ENCODE measurements at places on chromosomes 7 and 10. TPM values are rescaled to one million over a fixed set of nuclear protein-coding genes. Genes with fewer than 3 reads are reported as not detected.

Gene ABCC2
- total RNA-seq, result 0.83 TPM

Gene PDE6C
- total RNA-seq, result not detected

Gene TET1
- total RNA-seq, result 1.8 TPM

Gene OR6B1
- total RNA-seq, result not detected

Gene GRM3
- total RNA-seq, result not detected

Gene SH2B2
- 3.0 TPM for total RNA-seq

Gene FLNC
- total RNA-seq, result 4.2 TPM

Gene CHST3
- total RNA-seq, result 27.0 TPM

Gene LIPF
- not detected for total RNA-seq

Gene ASAH2
- 2.2 TPM for total RNA-seq

Gene COL17A1
- 3,130 TPM for total RNA-seq

Gene TUBB8
- total RNA-seq, result not detected

Gene HOXA9
- 25.1 TPM for total RNA-seq

Gene NPM3
- total RNA-seq, result 99.4 TPM

Gene NOS3
- not detected for total RNA-seq

Gene ELAPOR2
- 3.5 TPM for total RNA-seq

Gene DKK1
- total RNA-seq, result 161 TPM

Gene CLEC2L
- not detected for total RNA-seq

Gene NRP1
- total RNA-seq, result 40.2 TPM

Gene MYPN
- 3.0 TPM for total RNA-seq

Gene SFTPD
- not detected for total RNA-seq

Gene ADO
- total RNA-seq, result 22.3 TPM

Gene MPP7
- 5.8 TPM for total RNA-seq

Gene HMX3
- total RNA-seq, result not detected

Gene DUS4L
- total RNA-seq, result 25.4 TPM

Gene MYO1G
- not detected for total RNA-seq

Gene SPDYE1
- under 0.01 TPM for total RNA-seq

Gene OPN4
- total RNA-seq, result not detected

Measured in mammary epithelial cell (primary cell).